Activated CD8-positive, alpha-beta memory T cell treated with anti-CD3 and anti-CD28 coated beads for 4 hours (primary cell): ENCODE measurements at places on chromosomes 3 and 15.

DNA sequence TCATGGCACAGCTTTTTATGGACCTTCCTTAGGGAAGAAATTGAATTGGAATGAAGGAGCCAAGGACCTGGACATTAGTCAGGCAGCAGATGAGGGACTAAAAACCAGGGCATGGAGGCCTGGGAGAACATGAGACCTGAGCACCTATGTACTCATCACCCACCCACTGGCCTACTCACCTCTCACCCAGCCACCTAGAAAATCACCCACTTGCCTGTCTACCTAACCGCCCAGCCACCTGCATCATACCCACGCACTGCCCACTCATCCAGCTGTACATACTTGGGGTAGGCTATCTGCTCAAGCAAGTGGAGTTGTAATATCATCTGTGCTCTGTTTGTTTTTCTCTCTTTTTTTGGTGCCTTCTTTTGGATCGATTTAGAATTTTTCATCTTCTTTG is 65.3 kb upstream of the SLCO2A1 start:
- DNase-seq = no peak

- DNase-seq = no peak
Measured at GRCh38 chr15:69786136-69786701, 311.5 kb downstream of the TLE3 start.

GRCh38 chr3:8805774-8806173 is 36.4 kb upstream of the OXTR start:
- no peak for DNase-seq

- DNase-seq = no peak
Measured at GRCh38 chr3:147361454-147362420, 44.6 kb downstream of the ZIC4 start.

DNA sequence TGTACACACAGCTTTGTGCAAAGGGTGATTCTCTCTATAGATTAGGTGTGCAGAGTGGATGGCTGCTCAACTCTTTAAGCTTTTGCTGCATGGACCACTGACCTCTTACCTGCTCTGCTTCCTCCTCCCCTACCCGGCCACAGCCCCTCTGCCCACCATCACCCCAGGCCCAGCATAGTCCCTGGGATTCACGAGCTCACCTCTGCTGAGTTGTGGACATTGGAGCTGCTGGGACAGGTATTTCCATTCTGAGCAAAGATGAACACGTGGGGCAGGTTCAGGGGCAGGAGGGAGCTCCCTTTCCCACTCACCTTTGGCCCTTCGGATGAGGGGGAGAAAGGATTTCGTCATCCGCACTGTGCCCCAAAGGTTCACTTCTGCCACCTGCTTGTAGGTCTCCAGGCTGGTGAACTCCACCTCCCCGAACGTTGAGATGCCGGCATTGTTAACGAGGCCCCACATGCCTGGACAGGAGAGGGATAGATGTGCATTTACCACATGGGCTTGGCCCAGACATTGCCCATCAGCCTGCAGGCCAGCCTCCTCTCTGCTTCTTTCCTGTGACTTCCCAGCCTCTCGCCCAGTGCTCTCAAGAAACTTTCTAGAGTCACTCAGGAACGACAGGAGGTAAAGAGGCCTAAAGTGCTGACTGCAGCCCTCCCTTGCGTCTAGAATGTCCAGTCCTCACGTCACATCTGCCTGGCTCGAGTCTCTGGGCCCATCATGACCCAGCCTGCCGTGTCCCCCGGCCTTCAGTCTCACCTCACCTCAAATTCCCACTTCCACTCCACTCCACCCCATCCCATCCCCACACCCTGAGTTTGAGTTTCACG is 41.6 kb downstream of the BDH1 start:
- no peak for DNase-seq

DNA sequence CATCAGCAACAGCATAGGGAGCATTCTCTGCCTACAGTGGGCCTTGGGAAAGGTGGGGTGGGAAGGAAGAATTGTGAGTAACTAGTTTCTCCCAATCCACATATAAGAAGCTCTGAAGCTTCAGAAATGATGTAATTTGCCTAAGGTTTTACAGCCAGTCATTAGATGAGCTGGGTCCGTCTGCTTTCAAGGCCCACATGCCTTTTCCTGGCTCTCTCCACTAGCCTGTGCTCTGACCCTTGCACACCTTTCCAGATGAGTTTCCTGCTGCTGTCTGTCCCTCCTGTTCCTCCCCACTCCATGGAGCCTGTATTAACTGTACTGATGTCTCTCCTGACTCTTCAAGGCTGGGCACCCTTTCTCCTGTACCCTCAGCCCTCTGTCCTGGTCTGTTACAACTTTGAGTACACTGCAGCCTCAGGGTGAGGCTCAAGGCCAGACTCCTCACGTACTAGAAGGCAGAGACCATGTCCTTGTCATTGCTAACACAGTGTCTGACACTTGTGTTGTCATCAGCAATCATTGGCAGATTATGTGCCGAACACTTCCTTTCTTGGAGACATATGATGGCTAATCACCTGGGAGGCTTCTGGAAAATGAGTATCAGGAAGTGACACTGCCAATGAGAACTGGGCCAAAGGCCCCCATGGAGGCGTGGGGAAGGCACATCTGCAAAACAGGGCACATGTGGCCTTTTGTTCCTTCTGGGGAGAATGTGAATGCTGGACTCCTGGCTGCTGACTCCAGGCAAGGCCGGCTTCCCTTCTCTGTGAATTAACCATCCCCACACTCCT is 6.6 kb downstream of the TM6SF1 start:
- no peak for DNase-seq

GRCh38 chr15:70627734-70628548 is 135.4 kb downstream of the UACA start:
- DNase-seq = no peak

- no peak for DNase-seq
Measured at GRCh38 chr15:68589053-68589452, 10.3 kb downstream of the CORO2B start.

DNA sequence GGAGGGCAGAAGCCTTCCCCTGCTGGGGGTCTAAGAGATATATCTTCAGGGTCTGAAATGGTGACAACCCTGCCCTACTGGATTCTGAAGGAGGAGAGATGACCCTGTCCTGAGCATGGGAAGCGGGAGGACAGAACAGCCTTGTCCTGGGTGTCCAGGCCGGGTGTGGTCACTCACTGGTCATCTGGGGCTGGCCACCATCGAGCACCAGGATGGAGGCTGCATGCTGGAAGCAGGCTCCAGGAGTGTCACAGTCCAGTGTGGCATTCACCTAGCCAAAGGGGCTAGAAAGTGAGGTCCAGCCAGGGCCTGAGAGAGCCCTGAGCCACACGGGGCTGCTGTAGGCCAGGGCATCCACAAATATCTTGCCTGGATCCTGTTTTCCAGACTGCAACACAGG is 5.2 kb downstream of the CDHR4 start:
- DNase-seq = no peak

- no peak for DNase-seq
Measured at GRCh38 chr15:41921167-41921566, 27.3 kb upstream of the SPTBN5 start.

GRCh38 chr3:171000281-171000680 is 26.2 kb downstream of the SLC2A2 start:
- DNase-seq = no peak

GRCh38 chr3:53780806-53781205 is 65.4 kb downstream of the CHDH start:
- no peak for DNase-seq

DNA sequence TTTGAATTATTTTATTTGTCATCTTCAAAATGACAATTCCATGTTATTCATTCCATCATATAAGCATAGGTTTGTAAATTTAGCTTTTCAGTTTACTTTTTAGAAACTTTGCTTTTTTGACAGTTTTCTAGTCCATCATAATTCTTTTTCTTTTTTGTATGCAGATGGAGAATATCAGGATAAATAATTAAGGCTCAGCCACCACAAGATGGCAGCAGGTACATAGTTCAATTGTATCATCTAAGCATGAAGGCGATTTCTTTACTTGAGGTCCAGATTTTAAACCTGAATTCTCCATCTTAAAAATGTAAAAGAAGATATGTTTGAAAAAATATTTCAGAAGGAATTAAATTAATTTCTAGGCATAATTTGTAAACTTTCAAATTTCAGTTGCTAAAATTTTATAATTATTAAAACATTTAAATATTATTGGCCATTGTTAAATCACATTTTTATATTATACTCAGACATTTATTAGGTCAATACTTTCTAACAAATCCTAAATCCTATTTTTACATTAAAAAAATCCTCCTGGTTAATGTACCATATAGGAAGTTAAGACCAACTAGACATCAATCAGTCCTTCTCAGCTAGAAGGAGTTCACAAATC is 15.1 kb downstream of the PLSCR5 start:
- DNase-seq = no peak

DNA sequence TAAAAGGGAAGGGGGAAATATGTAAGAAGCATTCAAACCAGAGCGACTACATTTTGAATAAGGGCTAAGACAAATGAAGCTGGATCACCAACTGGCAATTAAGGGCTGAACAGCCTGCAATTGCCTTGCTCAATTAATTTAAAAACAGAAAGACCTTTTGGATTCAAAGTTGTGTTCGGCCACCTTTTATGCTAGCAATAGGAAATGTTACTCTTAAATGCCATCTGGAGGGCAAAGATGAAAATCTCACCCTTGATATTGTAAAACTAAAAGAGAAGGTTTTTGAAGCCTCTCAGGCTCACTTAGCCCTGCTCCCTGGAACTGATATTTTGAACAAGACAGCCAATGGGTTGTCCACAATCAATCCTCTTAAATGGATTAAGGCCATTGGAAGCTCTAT is 44.2 kb downstream of the ACAD9 start:
- DNase-seq = no peak
